ENCODE measurements at places on chromosomes 7 and 10.
A peak's percentile ranks its signal among the peaks of the same experiment; 100 is the strongest.

- peak; percentile 14 for DNase-seq
These were observed 26.5 kb downstream of the LMTK2 start for GRCh38 chr7:98133181-98133580.

DNA sequence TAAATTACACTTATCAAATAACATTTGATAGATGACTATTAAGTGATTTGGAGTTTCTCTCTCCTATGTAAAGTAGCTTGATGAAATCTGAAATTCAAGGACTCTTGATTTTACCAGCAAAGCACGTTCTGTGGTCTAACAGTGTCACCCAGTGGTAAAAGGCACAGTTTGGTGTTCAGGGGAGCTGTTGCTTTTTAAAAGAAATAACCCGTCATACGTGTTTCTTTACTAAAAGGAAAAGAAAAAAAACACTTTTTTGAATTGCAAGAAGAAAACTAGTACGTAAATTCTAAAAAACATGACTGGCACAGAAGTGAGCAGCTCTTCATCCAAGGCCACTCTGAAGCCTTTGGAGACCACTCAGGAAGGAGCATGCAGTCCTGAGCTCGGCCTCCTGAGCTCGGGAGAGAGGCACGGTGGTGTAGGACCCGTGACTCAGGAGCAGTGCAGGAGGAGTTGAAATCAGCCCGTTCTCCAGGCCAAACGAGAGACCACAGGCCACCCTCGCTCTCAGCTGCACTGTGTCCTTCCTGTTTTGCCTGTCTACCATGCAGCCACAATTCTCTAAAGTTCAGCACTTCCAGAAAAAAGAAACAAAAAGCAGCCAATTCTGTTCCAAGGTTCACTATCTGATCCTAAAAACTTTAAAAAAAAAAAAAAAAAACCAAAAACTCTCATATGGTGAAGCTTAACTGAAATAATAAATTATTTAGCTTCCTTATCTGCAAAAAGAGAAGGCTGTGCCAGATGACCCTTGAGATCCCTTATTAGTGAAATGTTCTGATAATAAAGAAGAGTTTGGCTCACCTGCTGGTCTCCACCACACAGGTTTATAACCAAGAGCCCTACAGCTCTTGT, 212.6 kb upstream of the FRMD4A start:
- DNase-seq: peak; percentile 43

- DNase-seq: no peak
These were observed 7.8 kb upstream of the SEC61A2 start for GRCh38 chr10:12121673-12122072.

GRCh38 chr7:32283546-32283945, 206.6 kb downstream of the LSM5 start:
- no peak for DNase-seq

DNA sequence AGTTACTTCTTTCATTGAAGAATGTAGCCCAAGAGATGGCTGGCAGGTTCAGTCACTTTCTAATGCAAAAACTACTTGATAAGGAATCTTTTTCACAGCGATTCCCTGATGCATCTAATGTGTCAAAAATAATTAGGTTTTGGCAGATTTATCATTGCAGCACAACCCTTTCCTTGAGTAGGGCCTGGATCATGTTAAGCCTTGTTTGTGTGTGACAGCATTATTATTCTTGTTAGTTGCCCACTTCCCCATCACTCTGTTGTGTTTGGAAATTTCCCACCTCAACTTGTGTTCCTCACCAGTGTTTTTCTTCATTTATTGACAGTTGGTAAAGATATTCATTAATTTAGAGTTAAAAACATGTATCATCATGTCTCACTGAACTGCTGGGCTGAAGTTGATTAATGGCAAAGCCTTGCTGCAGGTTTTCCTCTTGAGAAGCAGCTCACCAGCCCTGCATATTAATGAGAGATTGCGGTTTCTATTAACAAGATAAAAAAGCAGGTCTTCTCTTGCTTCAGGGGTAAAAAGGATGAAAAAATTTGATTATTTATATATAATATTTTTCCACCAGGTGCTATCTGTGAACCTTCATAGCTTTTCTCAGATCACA, 233.3 kb upstream of the MDFIC start:
- DNase-seq: no peak

DNA sequence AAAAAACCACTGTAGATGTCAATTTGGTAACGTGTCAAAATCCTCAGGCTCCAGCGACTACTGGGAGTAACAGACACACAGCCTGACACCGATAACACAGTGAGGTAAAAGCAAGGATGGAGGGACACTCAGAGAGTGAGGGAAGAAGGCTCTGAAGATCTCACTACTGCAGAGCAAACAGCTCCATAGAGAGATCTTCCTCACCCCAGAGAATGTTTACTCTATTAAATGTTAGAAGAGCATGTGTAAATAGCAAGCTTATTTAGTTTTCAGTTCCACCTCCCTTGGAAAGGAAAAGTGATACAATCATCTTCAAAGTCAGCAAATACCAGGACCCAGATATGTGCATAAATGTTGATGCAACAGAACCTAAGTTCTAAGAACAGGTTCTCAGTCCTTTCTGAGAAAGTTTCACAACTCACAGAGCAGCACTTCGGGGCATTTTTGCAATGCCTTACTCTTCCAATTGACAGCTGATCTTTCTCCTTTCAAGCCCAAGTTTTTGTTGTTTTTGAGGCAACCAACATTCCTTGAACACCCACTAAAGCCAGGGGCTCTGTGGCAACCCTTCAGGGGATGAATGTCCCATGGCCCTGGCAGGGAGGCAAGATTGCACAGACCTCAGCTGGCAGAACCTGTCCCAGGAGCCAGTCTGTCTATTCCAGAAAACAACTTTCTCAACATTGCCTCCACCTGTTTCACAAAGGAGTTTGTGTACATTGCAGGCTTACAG, 177.4 kb downstream of the SFMBT2 start:
- DNase-seq: no peak

- no peak for DNase-seq
These were observed 53.6 kb downstream of the VPS41 start for GRCh38 chr7:38855386-38855785.

DNA sequence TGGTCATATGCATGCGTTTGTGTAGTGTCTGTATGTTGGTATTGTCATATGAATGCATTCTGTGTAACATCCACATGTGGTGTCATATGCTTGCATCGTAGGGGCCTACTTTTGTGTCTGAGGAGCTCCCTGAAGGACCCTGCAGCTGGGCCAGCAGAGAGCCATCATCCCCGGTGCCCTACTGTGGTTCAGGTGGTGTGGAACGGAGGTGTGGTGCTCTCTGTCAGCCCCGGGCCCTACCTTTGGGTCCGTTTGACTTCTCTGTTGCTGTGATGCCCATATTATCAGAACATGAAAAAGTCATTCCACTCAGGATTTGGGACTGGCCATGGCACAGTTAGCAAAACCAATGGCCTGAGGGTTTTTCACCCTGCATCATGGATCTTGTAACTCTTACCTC, 217.9 kb downstream of the ADARB2 start:
- DNase-seq: no peak

- no peak for DNase-seq
These were observed 160.4 kb downstream of the CAMK1D start for GRCh38 chr10:12509794-12510100.

Measured in activated CD4-positive, alpha-beta T cell treated with anti-CD3 and anti-CD28 coated beads, Interleukin-2, amount 50 U/mL, for 48 hours (primary cell).